ENCODE measurements at places on chromosomes 3 and 15. TPM values are rescaled to one million over a fixed set of nuclear protein-coding genes. Genes with fewer than 3 reads are reported as not detected.

The SCN11A gene
- total RNA-seq: not detected

DNA sequence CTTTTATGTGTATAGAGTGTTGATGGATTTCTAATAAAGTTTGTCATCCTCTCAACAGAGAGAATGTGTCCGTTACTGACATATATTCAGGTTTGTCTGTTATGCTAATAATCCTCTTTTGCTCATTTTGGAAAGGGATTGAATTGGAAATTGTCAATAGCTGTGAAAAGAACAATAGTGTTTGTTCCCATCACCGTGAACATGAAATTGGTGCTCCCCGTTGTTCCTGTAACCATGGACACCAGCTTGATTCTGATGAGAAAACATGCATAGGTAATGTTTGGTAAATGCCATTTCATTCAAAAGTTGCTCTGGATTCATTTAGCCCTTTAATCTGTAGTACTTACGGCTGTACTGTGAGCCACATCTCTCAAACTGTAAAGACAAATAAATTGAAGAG is 707.0 kb upstream of the GOLIM4 start:
- H3K27me3 ChIP-seq: no peaks in the 10 kb centered on the region
- peaks cover 13% of the 10 kb centered on the region for H3K4me1 ChIP-seq
- no peak overlapping the region for H3K4me3 ChIP-seq
- no peaks in the 10 kb centered on the region for H3K36me3 ChIP-seq
- no peak overlapping the region for H3K27ac ChIP-seq
- DNase-seq: no peak

GRCh38 chr15:68183616-68184315 is 21.4 kb downstream of the CALML4 start:
- no peak overlapping the region for H3K4me3 ChIP-seq
- H3K4me1 ChIP-seq: peaks cover 8% of the 10 kb centered on the region
- DNase-seq: peak; percentile 41

The ERICH6 gene
- not detected for total RNA-seq

GRCh38 chr15:70625438-70625837 is 137.9 kb downstream of the UACA start:
- no peak overlapping the region for H3K27ac ChIP-seq
- DNase-seq: no peak
- H3K4me3 ChIP-seq: no peak overlapping the region
- H3K36me3 ChIP-seq: no peaks in the 10 kb centered on the region

GRCh38 chr3:61610316-61610715 is 48.9 kb downstream of the PTPRG start:
- peaks cover 2% of the 10 kb centered on the region for H3K4me1 ChIP-seq
- H3K36me3 ChIP-seq: peaks cover 6% of the 10 kb centered on the region
- no peaks in the 10 kb centered on the region for H3K27me3 ChIP-seq
- H3K27ac ChIP-seq: no peak overlapping the region
- no peak for DNase-seq

The FEZF2 gene
- total RNA-seq: not detected

GRCh38 chr3:183506674-183507320 is 48.7 kb downstream of the KLHL6 start:
- DNase-seq: no peak
- H3K4me3 ChIP-seq: no peak overlapping the region
- H3K4me1 ChIP-seq: no peaks in the 10 kb centered on the region
- no peak overlapping the region for H3K27ac ChIP-seq
- peaks cover 11% of the 10 kb centered on the region for H3K27me3 ChIP-seq

- H3K27ac ChIP-seq: no peak overlapping the region
- H3K27me3 ChIP-seq: no peaks in the 10 kb centered on the region
- H3K4me3 ChIP-seq: no peak overlapping the region
- H3K36me3 ChIP-seq: no peaks in the 10 kb centered on the region
Measured at GRCh38 chr15:90141646-90142045, 39.4 kb upstream of the IDH2 start.

The CISH gene
- 0.90 TPM for total RNA-seq

GRCh38 chr3:101038880-101039279 is 45.7 kb upstream of the ABI3BP start:
- H3K27ac ChIP-seq: no peak overlapping the region
- H3K27me3 ChIP-seq: no peaks in the 10 kb centered on the region
- DNase-seq: no peak
- H3K4me1 ChIP-seq: peaks cover 11% of the 10 kb centered on the region
- no peak overlapping the region for H3K4me3 ChIP-seq

The SELENOS gene
- 39.8 TPM for total RNA-seq

- no peak for DNase-seq
- H3K4me3 ChIP-seq: no peak overlapping the region
- H3K4me1 ChIP-seq: 0 out of 2 replicates have a peak, but pooled peaks cover 2% of the 10 kb centered on the region
- H3K27ac ChIP-seq: no peak overlapping the region
- no peaks in the 10 kb centered on the region for H3K27me3 ChIP-seq
Measured at GRCh38 chr3:52253314-52254304, 8.1 kb downstream of the PPM1M start.

- H3K36me3 ChIP-seq: no peaks in the 10 kb centered on the region
- H3K27ac ChIP-seq: no peak overlapping the region
- no peaks in the 10 kb centered on the region for H3K27me3 ChIP-seq
- H3K4me1 ChIP-seq: no peaks in the 10 kb centered on the region
- DNase-seq: peak; percentile 23
Measured at GRCh38 chr3:101095693-101096430, 102.6 kb upstream of the ABI3BP start.

The KNG1 gene
- not detected for total RNA-seq

DNA sequence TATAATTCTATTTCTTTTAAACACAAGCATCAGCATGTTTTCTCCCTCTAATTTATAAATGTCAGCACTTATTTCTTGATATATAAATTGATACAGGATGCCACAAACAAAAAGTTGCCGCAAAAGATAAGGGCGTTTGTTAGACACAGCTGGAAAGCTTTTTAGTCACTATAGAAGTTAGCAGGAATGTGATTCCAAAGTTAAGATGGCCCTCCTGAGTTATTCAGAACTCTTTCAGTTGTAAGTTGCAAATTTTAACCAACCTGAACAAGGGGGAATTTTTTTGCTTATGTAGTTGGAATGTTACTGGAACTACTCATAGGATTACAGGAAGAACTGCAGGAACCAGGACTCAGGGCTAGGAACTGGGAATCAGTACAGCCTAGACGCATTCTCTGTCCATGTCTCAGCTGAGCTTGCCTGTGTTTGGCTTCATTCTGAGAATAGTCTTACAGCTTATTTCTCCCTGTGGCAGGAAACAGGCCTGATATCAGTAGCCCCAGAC is 166.3 kb downstream of the VGLL4 start:
- peaks cover 15% of the 10 kb centered on the region for H3K4me1 ChIP-seq
- no peaks in the 10 kb centered on the region for H3K36me3 ChIP-seq
- H3K27me3 ChIP-seq: no peaks in the 10 kb centered on the region
- DNase-seq: peak; percentile 96

GRCh38 chr15:63240109-63240508 is 37.3 kb upstream of the APH1B start:
- peaks cover 2% of the 10 kb centered on the region for H3K36me3 ChIP-seq
- H3K4me3 ChIP-seq: no peak overlapping the region
- no peaks in the 10 kb centered on the region for H3K27me3 ChIP-seq
- no peak overlapping the region for H3K27ac ChIP-seq

The SLC51A gene
- total RNA-seq: not detected

Measured in IMR-90 (cell line).